ENCODE measurements at places on chromosomes 16 and 17.

DNA sequence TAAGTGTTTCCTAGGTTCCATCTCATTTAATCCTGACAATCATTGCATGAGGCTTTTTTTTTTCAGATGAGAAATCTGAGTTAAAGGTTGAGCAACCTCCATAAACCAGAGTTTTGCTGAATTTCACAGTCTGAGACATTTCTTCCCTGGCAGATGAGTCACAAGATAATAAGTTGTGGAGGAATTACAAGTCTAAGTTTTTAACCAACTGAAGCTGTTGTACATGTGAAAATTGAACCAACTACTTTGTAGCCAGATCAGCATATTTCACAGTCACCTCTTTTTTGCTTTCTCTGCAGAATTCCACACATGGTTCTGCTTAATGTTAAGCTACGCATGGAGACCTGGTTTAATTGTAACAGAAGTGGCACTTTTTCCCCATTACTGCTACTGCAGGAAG lies 765.6 kb downstream of the CDH11 start:
- DNase-seq: no peak

- DNase-seq: no peak
Observed at GRCh38 chr17:75269844-75270217, 1.2 kb downstream of the MIF4GD start.

- no peak for DNase-seq
Observed at GRCh38 chr17:16652847-16653366, 743 bp downstream of the ZNF624 start.

- peak; percentile 76 for DNase-seq
Observed at GRCh38 chr16:3152027-3152276, 17.1 kb downstream of the ZNF213 start.

DNA sequence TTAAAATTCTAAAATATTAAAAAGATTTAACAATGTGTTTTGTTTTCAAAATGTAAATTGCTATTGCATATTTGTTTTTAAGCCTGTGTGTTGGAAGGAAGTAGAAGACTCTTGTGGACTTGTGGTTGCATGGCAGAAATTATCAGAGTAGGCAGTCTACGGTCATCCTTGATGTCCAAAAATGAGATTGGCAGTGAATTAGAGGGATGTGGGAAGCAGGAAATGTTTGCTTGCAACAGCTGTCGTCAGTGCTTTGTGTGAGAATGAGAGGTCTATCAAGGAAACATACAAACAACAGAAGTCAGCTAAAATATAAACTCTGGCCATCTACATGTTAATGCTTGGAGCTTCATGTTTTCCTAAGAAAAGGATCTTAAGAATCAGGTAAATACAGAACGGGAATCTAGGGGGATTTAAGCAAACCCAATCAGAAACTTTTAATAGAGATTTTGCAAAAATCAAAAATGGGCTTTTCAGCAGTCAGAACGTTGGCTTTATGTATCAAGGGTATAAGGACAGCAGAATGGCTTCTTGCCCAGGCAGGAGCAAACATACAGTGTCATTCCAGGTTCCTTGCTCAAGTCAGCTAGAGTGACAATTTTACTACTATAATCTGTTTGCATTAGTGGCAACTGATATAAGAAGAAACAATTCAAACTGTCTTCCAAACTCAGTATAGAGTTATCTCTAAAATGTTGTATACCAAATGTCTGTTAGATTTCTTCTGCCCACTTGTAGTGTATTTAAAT lies 196.7 kb downstream of the CYB561 start:
- no peak for DNase-seq

GRCh38 chr17:1275205-1275961 lies 4.1 kb upstream of the TRARG1 start:
- DNase-seq: no peak

DNA sequence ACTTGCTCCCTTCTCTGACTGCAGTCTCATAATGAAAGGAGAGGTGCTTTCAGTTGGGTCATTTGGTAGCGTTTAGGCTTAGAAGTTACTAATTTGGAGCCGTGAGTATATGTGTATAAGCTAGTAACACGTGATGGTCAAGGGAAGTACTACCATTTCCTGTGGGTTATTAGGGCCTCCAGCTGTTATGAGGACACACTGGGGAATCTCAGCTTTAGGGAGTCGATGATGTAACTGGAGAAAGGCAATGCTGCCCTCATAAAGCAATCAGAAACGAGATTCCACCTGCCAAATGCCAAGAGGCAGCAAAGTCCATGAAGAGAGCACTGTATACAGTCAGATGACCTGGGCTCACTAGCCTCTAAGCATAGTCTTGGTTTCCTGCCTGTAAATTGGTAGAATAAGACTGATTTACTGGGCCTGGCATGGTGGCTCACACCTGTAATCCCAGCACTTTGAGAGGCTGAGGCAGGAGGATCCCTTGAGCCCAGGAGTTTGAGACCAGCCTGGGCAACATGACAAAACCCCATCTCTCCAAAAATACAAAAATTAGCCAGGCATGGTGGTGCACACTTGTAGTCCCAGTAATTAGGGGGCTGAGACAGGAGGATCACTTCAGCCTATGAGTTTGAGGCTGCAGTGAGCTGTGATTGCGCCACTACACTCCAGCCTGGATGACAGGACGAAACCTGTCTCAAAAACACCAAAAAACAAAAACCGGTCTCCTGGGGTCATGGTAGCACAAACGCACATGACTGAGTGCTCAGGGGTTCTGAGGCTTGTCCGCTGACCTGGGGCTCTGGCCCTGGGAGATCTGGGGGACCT lies 53.0 kb downstream of the SF3B3 start:
- peak; percentile 70 for DNase-seq

GRCh38 chr17:68628576-68628957 lies 27.4 kb upstream of the FAM20A start:
- DNase-seq: no peak

- no peak for DNase-seq
Observed at GRCh38 chr17:64081802-64082799, 47.8 kb downstream of the ERN1 start.

GRCh38 chr17:48843187-48843900 lies 12.5 kb downstream of the CALCOCO2 start:
- DNase-seq: no peak

- no peak for DNase-seq
Observed at GRCh38 chr17:80650751-80651518, 106.3 kb downstream of the RPTOR start.

DNA sequence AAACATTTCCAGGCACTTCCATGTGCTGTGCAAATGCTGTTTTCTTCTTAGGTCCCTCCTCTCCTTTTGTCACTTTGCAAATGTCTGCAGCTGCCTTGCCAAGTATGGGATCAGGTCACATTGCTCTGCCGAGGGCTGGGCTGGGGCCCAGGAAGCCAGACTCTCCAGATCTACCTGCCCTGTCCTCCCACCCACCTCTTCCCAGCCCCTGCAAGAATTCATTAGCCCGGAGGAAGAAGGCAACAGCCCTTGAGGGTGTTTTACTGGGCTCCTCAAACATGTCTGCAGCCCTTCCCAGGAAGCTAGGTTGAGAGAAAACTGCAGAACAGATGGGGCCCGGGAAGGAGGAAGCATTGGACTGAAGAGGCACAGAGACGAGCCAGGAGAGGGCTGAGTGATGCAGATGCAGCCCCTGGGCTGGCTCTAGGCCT lies 47.1 kb downstream of the WSB1 start:
- DNase-seq: no peak

- peak; percentile 93 for DNase-seq
Observed at GRCh38 chr17:36936455-36937000, 747 bp upstream of the LHX1 start.

GRCh38 chr17:12227547-12227946 lies 206.9 kb downstream of the MAP2K4 start:
- DNase-seq: peak; percentile 55

GRCh38 chr16:83853834-83854233 lies 45.1 kb upstream of the MLYCD start:
- no peak for DNase-seq

GRCh38 chr16:67874372-67874771 lies 1.5 kb downstream of the EDC4 start:
- no peak for DNase-seq

DNA sequence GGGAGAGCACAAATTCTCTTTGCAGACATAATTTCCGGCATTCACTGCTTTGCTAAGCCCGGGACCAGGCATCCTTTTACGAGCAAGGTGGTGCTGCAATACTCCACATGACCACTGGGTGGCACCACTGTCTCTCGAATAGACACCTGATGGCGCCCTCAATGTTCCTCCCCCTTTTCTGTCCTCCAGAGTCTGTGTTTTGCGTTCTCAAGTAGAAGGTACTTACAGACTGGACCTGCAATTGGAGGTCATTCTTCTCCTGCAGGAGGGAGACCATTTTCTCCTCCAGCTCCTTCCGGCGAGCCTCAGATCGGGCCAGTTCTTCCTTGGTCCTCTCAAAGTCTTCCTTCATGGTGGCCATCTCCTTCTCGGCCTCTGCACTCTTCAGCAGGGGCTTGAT lies 45.2 kb downstream of the MYH13 start:
- peak; percentile 91 for DNase-seq

DNA sequence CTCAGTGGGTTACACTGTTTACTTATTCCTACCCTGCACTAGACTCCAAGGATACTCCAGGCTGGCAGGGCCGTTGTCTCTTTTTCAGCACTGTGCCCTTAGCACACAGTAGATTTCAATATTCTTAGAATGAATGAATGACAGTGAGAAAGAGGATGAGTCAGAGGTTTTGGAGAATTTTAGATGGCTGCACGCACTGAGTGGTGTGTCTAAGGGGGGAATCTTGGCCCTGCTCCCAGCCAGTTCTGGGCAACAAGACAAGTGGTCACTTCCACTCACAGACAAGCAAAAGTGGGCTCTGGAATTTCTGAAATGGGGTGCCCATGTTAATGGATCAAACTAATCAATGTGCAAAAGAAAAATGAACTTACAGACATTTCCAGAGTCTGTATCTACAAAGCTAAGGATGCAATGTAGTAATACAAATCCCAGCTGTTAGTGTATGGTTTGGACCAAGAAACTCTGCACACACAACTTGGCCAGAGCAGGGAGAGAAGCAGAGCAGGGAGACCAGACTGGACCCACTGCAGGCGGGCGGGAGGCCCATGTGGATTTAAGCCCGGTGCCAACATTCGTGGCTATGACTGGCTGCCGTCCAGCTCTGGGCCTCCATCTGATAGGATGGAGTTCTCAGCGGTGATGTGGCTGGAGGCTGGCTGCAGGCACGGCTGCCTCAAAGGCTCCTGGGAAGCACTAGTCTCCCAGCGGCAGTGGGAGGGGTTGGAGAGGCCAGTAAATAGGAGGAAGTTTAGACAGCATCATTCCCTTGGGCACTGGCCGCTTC lies 95.6 kb upstream of the CDYL2 start:
- DNase-seq: no peak
